ENCODE measurements at places on chromosomes 16 and 17.

DNA sequence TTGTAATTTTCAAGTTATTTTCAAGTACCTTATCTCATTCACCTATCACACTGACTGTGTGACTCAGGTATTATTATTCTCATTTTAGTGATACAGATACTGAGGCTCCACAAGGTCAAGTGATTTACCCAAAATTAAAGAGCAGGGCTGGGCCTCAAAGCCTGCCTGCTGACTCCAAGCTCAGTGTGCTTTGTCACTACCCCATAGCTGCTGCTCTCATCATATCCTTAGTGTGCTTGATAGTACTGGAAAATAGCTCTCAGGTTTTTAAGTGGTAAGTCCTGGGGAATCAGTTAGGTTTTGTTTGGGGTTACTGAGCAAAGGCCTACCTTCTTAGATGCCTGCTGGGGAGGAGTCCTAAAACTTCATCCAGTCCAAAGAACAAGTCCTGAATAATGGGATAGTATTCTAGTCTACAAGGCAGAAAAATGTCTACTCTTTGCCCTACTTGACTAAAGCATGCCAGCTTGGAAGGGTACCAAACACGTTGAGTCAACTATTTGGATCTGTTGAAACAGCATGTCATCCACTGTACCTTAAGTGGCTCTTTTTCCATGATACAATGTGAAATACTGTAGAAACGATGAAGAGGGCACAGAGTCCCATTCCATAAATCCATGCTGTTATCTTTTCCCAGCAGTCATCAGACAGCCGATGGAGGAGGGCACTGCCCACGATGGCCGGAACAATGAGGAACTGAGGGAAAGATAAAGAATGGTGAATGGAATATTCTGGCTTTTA is 10.7 kb downstream of the MMD start:
- no peak for DNase-seq

DNA sequence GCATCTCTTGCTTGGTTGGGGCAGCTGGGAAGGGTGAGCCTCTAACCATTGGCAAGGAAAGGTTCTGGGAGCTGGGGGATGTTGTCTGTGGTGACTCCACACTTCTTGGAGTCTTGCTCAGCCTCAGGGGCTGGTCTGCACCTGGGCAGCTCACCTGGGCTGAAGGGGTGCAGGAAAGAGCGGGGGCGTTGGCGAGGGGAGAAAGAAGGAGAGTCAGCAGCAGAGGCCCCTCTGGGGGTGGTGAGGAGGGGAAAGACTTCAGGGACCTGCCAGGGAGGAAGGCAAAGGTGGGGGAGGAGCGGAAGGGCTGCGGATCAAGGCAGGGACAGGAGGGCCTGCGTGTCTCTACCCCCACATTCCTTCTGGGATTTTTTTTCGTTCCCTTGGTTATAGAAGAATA is 47.7 kb downstream of the CCDC42 start:
- no peak for DNase-seq

- no peak for DNase-seq
These were observed 4.7 kb downstream of the IGSF6 start for GRCh38 chr16:21647562-21648164.

- no peak for DNase-seq
These were observed 271.5 kb downstream of the SOX9 start for GRCh38 chr17:72392056-72393010.

GRCh38 chr16:60217787-60218186 is 1483.7 kb upstream of the GOT2 start:
- DNase-seq = no peak

- no peak for DNase-seq
These were observed 5.5 kb downstream of the JMJD6 start for GRCh38 chr17:76720941-76721340.

- DNase-seq = no peak
These were observed 13.5 kb downstream of the SARM1 start for GRCh38 chr17:28385037-28385400.

GRCh38 chr16:79592186-79592585 is 8.4 kb downstream of the MAF start:
- DNase-seq = no peak

- DNase-seq = no peak
These were observed 751 bp upstream of the DOC2B start for GRCh38 chr17:182050-182751.

DNA sequence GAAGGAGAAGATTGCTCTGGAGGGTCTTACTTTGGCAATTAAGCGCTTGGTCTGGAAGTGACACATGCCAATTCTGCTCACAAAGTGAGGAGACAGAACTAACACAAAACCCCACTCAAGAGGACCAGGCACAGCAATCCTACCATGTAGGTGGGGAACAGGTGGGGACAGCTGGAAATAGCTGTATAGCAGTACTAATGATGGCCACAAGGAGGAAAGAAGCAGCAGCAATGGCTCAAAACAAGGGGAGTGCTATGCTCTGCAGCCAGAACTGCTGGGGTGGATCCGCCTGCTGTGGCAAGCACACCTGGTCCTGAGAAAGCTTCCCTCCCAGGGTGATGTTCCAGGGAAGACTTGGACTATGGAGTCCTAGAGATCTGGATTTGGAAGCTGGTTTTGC is 17.0 kb upstream of the TMEM132E start:
- no peak for DNase-seq

DNA sequence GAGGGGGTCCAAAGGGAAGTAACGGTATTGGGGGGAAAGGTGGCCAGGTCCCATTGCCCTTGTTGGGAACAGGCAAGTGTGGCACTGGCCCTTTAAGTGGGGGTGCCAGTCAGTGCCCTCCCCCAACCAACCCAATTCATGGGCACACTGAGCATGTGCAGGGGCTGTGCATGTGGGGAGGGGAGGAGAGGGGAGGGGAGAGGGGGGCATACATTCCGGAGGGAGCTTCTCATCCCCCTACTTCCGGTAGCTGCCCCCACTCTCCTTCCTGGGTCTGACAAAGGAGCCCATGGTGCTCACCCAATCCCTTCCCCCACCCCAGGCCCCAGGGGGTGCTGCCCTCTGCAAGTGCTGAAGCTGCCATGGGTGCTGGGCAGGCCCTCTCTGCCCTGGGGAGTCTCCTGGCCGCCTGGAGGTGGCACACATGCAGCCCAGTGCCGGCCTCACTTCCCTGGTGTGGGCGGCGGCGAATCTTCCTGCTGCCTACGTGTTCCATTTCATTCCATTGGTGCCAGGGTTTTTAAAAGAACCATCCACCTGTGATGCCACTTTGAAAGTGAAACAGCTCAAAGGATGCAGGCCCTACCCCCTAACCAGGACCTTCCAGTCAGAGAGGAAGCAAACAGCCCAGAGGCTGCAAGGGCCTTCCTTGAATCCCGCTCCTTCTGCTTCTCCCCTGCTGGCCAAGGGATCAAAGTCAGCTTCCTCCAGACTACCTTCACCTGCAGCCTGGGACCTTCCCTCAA is 11.0 kb downstream of the HEXIM2 start:
- DNase-seq = no peak

GRCh38 chr17:31525801-31526549 is 134.5 kb downstream of the RAB11FIP4 start:
- no peak for DNase-seq

DNA sequence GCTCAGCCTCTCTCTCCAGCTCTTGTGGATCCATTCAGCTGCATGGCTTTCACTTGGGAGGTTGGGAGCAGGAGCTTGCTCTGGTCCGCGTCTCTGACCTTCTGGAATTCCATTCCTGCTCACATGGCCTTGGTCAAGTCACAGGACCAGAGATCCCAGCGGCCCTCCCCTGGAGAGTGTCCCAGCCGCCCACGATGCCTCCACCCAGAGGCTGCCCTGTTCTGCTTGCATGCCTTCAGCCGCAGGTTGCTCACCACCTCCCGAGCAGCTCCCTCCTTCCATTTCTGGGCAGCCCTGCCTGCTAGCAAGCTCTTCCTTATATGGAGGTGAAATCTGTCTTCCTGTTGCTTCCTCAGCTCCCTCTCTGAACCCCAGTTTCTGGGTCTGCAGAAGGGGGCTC is 32.6 kb downstream of the RAI1 start:
- DNase-seq = no peak
